ENCODE measurements at places on chromosomes 4 and X. TPM values are rescaled to one million over a fixed set of nuclear protein-coding genes. Genes with fewer than 3 reads are reported as not detected.

The NALF2 gene
- not detected for total RNA-seq

The LIN54 gene
- total RNA-seq = 8.9 TPM

The SLC49A3 gene
- 2.7 TPM for total RNA-seq

The THOC2 gene
- 44.9 TPM for total RNA-seq

The FABP2 gene
- total RNA-seq = not detected

The HGFAC gene
- not detected for total RNA-seq

The CT45A5 gene
- not detected for total RNA-seq

The TEC gene
- total RNA-seq = 0.71 TPM

The DDX60 gene
- total RNA-seq = 16.4 TPM

The FANCB gene
- 4.6 TPM for total RNA-seq

The KCND1 gene
- total RNA-seq = 0.28 TPM

The EVC2 gene
- 12.9 TPM for total RNA-seq

The MEPE gene
- not detected for total RNA-seq

The SEC31A gene
- 314 TPM for total RNA-seq

The RBM47 gene
- total RNA-seq = 2.5 TPM

The SSX2 gene
- not detected for total RNA-seq

The ASB12 gene
- not detected for total RNA-seq

The COL4A6 gene
- total RNA-seq = 4.2 TPM

The ZNF827 gene
- 3.6 TPM for total RNA-seq

The CDKL2 gene
- total RNA-seq = 0.55 TPM

The CLDN34 gene
- not detected for total RNA-seq

The CT45A2 gene
- total RNA-seq = not detected

The SUPT20HL2 gene
- total RNA-seq = 0.14 TPM

The MAGEA2B gene
- not detected for total RNA-seq

The KLHL15 gene
- total RNA-seq = 6.8 TPM

The FRAS1 gene
- 5.0 TPM for total RNA-seq

The KIT gene
- total RNA-seq = 0.43 TPM

The AFP gene
- total RNA-seq = 0.55 TPM

The SPANXD gene
- total RNA-seq = not detected

The GPR82 gene
- not detected for total RNA-seq

The F11 gene
- total RNA-seq = not detected

The DCAF8L1 gene
- total RNA-seq = not detected

The NEIL3 gene
- 1.3 TPM for total RNA-seq

The PDGFRA gene
- 502 TPM for total RNA-seq

The MAGEA2 gene
- not detected for total RNA-seq

The NDNF gene
- 0.18 TPM for total RNA-seq

The NPY1R gene
- total RNA-seq = 0.14 TPM

The RNF175 gene
- total RNA-seq = not detected

The DCLK2 gene
- 5.8 TPM for total RNA-seq

The ZNF157 gene
- not detected for total RNA-seq

The GAK gene
- 49.6 TPM for total RNA-seq

The PWWP3B gene
- total RNA-seq = 0.74 TPM

The PPP2R2C gene
- not detected for total RNA-seq

The VCX3A gene
- total RNA-seq = not detected

The NPNT gene
- 0.09 TPM for total RNA-seq

The PLAC1 gene
- 1.7 TPM for total RNA-seq

The CTAG1B gene
- not detected for total RNA-seq

The VCX gene
- total RNA-seq = not detected

The GDPD2 gene
- not detected for total RNA-seq

The MAGEB16 gene
- not detected for total RNA-seq

The NSUN7 gene
- under 0.01 TPM for total RNA-seq

Measured in smooth muscle cell of bladder (primary cell).